Left colon (tissue), 2 donors: ENCODE measurements at places on chromosomes 2 and 18.

- no peak for DNase-seq
Observed at GRCh38 chr2:128798502-128799283, 480.0 kb upstream of the HS6ST1 start.

DNA sequence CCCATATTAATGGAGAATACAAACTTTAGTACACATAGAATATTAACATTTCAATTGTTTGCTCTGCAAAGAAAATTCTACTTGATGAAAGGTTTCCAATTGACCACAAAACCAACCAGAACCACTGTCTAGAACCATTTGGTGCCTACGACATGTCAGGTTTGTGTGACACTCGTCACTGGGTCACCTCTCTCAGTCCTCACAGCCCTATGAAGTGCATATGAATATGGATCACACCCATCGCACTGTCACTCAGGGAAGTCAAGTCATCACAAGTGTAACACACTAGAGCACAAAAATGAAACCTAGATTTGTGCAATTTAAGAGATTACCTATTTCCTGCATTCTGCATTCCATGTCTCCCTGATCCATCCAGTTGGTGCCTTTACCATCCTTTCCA is 43.7 kb downstream of the PTPN2 start:
- no peak for DNase-seq

- DNase-seq: no peak
Observed at GRCh38 chr2:234702731-234703225, 205.9 kb upstream of the ARL4C start.

- DNase-seq: no peak
Observed at GRCh38 chr2:119753041-119753929, 6.4 kb upstream of the PTPN4 start.

DNA sequence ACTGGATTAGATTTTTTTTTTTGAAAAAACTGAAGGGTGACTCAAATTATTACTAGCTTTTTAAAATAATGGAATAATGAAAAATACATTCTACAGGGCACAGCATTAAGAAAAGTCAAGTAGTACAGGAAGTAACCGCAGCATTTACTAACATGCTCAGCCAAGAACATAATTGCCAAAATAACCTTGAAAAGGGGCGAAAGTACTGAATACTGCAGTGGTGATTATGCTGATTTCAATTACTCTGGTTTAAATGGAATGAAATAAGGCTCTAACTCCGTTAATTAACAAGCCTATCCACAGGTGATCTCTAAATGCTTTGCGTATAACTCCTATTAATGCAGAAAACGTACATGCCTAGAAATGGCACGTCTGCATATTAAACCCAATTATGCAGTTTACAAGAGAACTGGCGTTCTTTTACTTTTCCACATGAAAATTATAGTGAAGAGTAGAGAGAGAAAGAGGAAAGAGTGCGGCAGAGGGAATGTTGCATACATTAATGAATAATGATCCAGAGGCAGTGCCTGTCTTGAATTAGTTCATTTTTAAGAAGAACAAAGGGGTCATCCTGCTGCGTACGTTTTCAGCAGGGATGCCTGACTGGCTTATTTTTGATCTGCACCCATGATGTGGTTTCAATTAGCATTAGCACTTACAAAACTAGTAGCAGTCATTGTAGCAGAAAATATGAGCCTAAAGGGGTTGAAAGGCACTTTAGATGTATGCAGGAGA is 612.4 kb downstream of the NYAP2 start:
- no peak for DNase-seq

GRCh38 chr2:232649033-232649432 is 15.6 kb downstream of the EFHD1 start:
- DNase-seq: no peak

DNA sequence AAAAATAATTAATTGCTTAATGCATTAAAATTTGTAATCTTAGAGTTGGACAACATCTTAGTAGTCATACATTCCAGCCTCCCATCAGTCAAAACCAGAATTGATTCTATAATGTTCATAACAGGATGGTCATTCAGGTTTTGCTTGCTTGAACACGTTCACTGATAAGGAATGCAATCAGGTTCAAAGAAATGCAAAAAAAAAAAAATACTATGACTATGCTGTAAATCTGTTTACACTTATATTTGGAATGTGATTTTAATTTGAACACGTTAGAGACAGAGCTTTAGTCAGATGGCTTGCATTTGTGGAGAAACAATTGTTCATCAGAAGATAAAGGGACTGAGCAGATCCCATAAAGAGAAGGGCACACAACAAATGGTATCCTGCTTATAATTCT is 131.3 kb upstream of the UNC80 start:
- no peak for DNase-seq

DNA sequence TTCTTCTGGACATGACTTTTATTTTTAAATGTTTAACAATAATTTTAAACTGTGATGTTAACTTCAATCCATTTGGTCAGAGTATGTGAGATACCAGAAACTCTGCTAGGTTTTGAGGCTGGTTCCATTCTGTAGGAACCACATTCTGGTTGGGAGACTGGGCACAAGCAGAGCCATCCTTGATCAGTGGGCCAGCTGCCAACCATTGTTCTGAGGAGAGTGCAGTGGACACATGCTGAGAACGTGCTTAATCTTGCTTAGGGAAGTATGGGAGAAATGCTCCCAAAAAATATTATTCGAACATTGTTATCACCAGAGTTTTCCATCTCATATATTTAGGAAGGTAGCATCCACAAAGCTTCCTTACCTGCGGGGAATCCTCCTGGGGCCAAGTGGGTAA is 155.8 kb downstream of the RTN4 start:
- DNase-seq: no peak

DNA sequence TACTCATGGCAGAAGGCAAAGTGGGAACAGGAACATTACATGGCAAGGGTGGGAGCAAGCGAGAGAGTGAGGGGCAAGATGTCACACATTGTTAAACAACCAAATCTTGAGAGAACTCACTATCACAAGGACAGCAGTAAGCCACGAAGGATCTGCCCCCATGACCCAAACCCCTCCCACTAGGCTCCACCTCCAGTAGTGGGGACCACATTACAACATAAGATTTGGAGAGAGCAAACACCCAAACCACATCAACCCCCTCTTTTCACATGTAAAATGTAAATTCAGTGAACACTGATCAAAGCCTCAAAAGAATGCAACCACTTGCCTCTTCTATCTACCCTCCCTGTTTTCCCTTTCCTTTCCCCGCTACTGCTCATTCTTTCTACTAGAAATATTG is 43.6 kb upstream of the TNP1 start:
- DNase-seq: no peak

- no peak for DNase-seq
Observed at GRCh38 chr2:63680455-63680854, 91.7 kb downstream of the MDH1 start.

- DNase-seq: no peak
Observed at GRCh38 chr2:179818546-179818945, 42.9 kb downstream of the ZNF385B start.

GRCh38 chr18:76351961-76352581 is 143.0 kb downstream of the ZNF516 start:
- DNase-seq: peak; percentile 83

- DNase-seq: no peak
Observed at GRCh38 chr2:29481313-29481712, 366.1 kb downstream of the CLIP4 start.

GRCh38 chr2:109365131-109365530 is 236.1 kb downstream of the SH3RF3 start:
- no peak for DNase-seq

DNA sequence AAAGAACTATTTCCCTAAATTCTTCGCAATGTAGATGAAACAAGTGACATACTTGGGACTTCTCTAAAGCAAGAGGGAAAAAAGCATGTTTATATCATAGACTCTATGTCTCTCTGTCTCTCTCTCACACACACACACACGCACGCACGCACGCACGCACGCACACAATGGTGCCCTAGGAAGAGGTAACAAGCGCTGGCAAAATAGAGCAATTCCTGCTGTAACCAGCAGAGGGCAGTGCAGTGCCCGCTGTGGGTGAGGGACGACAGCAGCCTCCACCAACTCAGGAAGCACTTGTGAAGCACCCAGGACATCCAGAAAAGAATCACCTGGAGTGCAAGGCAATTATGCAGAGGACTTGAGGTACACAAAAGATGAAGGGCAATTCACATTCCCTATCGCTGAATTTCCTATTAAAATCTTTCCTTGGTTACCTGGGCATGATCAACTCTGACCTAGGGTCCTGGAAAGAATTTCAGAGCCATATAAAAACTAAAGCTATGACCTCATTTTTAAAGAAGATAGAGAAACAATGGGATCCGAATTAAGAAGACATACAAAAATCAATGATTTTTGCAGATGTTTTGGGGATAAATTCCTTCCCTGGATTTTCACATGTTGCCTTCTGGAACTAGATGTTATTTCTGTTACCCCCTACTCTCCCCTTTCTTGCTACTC is 166.4 kb downstream of the PDE11A start:
- DNase-seq: peak; percentile 42

- DNase-seq: no peak
Observed at GRCh38 chr18:38539371-38539770, 973.8 kb upstream of the CELF4 start.

GRCh38 chr2:144390424-144391020 is 129.4 kb downstream of the ZEB2 start:
- DNase-seq: no peak

DNA sequence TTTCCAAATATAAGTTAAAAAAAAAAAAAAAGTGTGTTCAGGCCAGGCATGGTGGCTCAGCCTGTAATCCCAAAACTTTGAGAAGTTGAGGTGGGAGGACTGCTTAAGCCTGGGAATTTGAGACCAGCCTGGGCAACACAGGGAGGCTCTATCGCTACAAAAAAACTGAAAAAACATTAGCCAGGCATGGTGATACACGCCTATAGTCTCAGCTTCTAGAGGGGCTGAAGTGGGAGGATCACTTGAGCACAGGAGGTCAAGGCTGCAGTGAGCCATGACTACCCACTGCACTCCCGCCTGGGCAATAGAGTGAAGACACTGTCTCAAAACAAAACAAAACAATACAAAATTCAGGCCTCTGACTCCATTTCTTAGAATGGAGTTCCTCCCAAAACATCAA is 9.2 kb downstream of the USP37 start:
- no peak for DNase-seq

- no peak for DNase-seq
Observed at GRCh38 chr2:182639971-182640370, 76.1 kb upstream of the DNAJC10 start.

DNA sequence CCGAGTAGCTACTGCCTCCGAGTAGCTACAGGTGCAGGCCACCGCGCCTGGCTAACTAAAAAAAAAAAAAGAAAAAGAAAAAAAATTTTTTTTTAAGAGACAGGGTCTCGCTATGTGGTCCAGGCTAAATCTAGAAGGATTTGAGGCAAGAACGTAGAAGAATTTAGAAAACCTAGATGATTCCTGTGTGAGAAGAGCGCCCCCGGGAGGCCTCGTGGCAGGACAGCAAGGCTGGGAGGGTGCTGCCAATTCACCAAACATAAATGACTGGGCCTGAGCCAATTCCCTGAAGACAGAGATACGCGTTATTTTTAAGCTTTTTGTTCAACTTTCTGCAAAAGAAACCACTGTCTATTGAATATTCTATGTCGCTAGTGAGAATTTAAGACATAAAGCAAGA is 90.1 kb upstream of the TGFA start:
- DNase-seq: no peak

DNA sequence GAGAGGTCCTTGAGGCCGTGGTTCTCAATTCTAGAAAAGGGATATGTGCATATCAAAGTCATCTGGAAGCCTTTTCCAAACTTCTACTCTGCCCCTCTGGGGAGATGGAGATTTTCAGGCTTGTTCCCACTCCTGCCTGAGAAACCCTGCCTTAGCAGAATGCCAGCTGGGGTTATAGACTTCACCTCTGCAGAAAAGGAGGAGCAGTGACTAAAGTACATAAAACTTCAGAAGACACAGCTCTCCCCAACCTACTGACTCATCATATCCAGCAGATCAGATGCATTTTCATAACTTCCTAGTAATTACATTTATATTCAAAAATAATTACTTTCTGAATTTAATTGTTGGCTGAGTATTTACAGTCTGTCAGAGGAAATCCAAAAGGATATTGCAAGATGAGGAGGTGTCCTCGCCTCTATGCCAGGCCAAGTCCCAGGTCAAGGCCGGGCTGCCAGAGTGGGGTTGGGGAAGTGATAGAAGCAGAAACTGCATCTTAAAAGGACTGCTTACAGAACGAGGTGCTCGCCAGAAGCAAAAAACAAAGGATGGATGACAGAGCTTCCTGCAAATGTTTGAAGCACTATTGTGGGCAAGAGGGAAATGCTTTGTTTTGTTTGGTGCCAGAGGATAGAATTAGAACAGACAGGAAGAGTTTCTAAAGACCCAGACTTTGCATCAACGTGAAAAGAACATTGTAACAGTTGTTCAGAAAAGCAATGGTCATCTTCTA is 75.6 kb upstream of the APCDD1 start:
- DNase-seq: no peak

GRCh38 chr2:196066291-196067087 is 2.1 kb downstream of the DNAH7 start:
- DNase-seq: no peak

GRCh38 chr18:55988537-55988936 is 400.5 kb upstream of the TCF4 start:
- no peak for DNase-seq

- no peak for DNase-seq
Observed at GRCh38 chr2:44549099-44549471, 187.3 kb downstream of the CAMKMT start.

DNA sequence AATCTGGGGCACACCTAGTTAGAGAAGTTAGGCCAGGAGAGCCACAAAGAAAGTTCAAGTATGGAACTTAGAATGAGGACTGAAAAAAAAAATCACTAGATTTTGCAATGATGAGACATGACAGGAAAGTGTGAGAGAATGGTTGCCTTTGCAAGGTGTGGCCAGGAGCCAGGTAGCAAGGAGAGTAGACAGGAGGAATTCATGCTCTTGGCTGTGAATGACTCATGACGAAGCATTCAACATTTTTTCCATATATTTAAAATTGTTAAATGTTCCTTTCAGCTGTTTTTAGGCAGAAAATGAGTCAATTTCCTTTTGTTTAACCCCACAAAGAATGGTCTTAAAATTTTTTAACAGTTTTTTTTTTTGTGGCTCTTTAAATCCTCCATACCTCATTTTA is 636.9 kb downstream of the PLCL1 start:
- DNase-seq: no peak

DNA sequence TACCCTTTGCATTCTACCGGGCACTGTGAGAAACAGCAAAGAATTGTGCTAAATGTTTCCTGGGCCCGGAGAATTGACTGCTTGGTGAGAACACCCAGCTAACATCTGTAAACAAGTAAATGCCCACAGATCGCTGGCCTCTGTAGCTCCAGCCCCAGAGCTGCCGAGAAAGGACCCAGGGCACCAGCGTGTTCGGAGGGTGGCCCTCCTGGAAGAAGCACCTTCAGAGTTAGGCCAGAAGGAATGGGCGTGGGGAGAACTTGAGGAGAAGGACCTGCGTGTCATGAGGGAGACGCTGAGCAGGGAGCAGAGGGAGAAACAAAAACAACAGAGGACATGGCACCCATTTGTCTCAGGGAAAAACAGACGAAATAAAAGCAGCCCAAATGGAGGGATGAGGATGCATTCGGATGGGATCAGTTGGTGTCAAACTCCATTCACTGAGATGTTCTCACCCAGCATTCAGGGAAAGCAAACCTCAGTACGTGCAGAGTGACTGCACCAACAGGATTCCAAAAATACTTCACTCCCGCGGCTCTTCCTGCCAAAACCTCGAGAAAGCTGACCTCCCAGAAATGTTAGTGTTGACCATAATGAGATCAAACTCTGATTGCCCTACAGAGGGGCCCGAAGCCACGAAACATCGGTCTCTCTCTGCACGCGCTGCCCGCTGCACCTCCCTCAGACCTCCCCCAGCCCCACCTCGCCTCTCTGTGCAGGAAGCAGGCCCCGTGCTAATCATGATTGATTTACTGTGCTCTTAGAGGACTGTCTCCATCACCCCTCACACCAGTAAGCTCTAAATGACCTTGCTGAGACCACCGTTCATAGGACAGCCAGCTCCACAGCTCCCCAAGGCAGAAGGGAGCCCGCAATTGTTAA is 376.3 kb upstream of the SALL3 start:
- no peak for DNase-seq
